ENCODE measurements at places on chromosomes 16 and 17.

- no peak for DNase-seq
Observed at GRCh38 chr17:52106072-52106471, 52.4 kb downstream of the CA10 start.

GRCh38 chr17:40499551-40500189 is 1.8 kb downstream of the TNS4 start:
- DNase-seq, result peak; percentile 81

GRCh38 chr17:17264430-17264829 is 16.6 kb downstream of the COPS3 start:
- DNase-seq, result no peak

DNA sequence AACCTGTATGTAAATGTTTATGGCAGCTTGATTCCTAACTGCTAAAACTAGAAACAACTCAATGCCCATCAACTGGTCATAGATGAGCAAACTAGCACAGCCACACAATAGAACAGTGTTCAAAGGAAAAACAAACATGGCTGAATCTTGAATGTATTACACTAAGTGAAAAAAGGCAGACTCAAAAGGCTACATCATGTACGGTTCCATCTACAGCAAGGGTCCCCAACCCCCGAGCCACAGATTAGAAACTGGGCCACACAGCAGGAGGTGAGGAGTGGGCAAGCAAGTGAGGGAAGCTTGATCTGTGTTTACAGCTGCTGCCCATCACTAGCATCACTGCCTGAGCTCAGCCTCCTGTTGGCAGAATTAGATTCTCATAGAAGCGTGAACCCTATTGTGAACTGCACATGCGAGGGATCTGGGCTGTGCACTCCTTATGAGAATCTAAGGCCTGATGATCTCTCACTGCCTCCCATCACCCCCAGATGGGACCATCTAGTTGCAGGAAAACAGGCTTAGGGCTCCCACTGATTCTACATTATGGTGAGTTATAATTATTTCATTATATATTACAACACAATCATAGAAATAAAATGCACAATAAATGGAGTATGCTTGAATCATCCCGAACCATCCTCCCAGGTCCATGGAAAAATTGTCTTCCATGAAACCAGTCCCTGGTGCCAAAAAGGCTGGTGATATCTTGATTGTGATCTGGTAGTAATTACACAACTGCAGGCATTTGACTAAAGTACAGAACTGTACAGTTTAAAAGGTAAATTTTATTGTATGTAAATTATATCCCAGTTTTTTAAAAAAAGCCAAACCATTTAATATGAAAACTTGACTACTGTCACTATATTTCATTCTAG is 7.7 kb downstream of the CEP20 start:
- DNase-seq, result no peak

GRCh38 chr17:5715478-5715877 is 131.2 kb upstream of the NLRP1 start:
- DNase-seq, result no peak

Measured in gastrocnemius medialis (tissue), 4 donors.